ENCODE measurements at places on chromosomes 6 and 20.

GRCh38 chr6:163309491-163310026 is 105.0 kb upstream of the QKI start:
- DNase-seq = no peak

DNA sequence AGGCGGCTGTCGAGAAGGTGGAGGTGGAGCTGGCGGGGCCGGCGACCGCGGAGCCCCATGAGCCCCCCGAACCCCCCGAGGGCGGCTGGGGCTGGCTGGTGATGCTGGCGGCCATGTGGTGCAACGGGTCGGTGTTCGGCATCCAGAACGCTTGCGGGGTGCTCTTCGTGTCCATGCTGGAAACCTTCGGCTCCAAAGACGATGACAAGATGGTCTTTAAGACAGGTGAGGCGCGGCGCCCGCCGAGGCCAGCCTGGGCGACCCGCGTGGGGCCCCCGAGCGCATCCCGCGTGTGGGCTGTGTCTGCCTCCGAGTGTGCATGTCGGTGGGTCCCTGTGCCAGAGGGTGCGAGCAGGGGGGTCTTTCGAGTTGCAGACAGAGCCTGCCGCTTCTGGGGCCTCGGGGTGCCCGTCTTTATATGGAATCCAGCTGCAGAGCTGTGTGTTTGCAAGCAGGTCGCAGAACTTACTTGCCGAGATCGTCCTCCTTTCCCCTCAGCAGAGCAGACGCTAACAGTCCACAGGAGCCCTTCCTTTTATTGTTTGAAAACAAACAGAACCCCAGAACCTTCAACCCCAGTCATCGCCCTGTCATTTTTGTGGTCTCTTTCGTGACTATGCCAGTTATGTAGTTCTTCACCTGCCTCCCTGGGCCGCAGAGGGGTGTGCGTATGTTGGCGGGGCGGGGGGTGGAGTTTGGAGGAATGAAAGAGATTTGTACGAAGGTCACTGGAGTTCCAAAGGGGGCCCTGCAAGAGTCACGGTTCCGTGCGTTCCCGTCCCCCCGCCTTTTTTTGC is 766 bp downstream of the SLC16A10 start:
- peak; percentile 44 for DNase-seq

GRCh38 chr6:71977884-71978283 is 91.5 kb downstream of the RIMS1 start:
- no peak for DNase-seq

DNA sequence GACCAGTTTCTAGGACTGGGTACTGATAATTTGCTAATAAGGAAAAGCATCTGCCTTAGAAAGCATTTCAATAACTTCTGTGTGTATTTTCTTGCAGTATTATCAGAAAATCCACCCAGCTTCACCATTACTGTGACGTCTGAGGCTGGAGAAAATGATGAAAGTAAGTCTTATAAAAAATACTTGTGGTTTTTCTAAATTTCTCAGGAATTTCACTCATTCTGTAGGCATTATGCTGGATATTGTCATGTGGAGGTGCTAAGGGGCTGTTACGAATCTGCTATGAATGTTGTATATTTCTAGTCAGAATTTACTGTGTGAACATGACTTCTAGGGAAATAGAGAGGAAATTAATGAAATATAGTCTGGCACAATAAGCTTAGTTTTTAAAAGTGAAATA is 8.9 kb downstream of the RWDD1 start:
- no peak for DNase-seq

GRCh38 chr6:75643173-75643572 is 41.5 kb downstream of the SENP6 start:
- DNase-seq = no peak

GRCh38 chr6:164927288-164928056 is 381.9 kb downstream of the C6orf118 start:
- no peak for DNase-seq

- no peak for DNase-seq
Observed at GRCh38 chr20:63945031-63945658, 11.1 kb downstream of the UCKL1 start.

DNA sequence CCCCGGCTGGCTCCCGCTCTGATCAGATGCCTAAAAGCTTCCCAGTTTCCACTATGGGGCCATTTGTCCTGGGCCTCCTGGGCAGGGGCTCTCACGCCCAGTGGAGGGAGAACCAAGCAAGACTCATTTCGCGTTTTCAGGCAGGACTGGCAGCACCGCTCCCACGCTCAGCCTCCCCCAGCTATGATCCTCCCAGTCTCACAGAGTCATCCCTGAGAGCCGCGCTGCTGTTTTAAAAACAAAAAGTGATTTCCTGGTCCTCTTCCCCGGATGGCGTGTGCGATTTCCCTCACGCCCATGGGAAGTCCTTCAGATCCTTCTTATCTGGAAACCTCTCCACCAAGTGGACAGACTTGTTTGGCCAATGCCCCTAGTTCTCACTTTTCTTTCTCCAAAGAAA is at the start of gene ADGRF5:
TSS of gene ADGRF5 (minus strand) at position 208 of the 400 bp plus-strand sequence. CDS start 15,176 bp downstream, outside the sequence.
- no peak for DNase-seq

- no peak for DNase-seq
Observed at GRCh38 chr6:5204376-5204775, 56.4 kb downstream of the LYRM4 start.

DNA sequence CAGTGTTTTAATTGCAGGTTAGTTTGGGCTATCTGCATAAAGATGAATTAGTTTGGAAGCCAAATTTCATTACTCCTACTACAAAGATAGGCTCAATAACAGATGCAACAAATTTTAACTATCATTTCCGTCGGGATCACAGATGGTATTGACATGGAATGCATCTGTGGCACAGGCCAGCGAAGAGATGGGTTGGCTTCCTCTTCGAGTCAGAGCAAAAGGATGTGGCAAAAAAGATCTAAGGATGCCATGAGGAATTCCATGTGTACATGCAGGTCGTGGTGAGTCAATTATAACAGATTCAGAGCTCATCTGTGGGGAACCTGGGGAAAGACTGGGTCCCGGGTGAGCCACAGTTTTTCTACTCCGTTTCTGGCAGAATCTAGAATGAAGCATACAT is 83.0 kb upstream of the CITED2 start:
- no peak for DNase-seq

DNA sequence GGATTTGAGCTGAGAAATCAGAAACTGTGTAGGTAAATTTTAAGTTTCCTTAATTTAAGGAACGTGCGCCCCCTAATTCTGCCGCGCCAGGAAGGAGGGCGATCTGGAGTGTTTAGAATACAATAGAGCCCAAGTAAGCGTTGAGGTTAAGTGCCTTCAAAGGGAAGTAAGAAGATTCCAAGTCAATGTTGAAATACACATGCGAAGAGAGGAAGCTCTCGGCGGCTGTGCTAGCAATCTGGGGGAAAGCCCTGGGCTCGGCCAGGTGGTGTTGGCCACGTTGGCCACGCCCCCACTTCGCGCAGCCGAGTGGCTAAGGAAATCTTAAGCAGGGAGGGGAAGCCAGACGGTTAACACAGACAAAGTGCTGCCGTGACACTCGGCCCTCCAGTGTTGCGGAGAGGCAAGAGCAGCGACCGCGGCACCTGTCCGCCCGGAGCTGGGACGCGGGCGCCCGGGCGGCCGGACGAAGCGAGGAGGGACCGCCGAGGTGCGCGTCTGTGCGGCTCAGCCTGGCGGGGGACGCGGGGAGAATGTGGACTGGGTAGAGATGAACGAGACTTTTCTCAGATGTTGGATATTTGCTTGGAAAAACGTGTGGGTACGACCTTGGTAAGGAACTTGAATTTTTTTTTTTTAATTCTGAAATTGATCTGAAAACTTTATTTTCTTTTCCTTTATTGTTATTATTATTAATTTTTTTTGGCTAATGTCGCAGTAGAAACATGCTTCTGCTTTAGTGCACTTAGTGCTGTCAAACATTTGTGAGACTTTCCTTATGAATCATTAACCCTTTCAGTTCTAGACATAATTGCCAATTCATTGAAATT is at the start of gene PRDM1:
TSS of gene PRDM1 (plus strand) at position 353 of the 830 bp plus-strand sequence. CDS start at position 571, 218 bp downstream.
- peak; percentile 44 for DNase-seq

DNA sequence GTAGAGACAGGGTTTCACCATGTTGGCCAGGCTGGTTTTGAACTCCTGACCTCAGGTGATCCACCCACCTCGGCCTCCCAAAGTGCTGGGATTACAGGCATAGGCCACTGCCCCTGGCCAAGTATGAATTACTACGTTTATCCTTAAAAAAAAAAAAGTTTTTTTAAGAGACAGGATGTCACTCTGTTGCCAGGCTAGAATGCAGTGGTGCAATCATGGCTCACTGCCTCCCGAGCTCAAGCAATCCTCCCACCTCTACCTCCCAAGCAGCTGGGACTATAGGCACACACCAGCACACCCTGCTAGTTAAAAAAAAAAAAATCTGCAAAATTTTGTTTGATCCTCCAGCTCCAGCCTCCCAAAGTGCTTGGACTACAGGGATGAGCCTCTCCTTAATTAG is 23.1 kb downstream of the IYD start:
- no peak for DNase-seq

DNA sequence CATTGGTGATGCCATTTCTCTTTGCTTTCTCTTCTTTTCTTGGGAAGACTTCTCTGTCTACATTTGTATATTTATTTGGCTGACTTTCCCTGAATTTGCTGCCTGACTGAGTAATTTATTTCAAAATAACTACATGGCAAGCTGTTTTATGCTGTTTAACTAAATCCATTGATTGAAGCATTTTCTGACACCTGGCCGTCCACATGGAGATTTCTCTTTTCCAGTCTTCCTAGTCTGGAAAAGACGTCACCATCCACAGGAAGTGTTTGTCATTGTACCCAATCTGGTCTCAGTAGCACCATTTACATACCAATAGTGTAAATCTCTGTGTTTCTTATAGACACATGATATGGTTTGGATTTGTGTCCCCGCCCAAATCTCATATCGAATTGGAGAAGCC is 9.2 kb upstream of the MAS1L start:
- no peak for DNase-seq

GRCh38 chr20:44126445-44126844 is 60.5 kb downstream of the JPH2 start:
- DNase-seq = no peak

DNA sequence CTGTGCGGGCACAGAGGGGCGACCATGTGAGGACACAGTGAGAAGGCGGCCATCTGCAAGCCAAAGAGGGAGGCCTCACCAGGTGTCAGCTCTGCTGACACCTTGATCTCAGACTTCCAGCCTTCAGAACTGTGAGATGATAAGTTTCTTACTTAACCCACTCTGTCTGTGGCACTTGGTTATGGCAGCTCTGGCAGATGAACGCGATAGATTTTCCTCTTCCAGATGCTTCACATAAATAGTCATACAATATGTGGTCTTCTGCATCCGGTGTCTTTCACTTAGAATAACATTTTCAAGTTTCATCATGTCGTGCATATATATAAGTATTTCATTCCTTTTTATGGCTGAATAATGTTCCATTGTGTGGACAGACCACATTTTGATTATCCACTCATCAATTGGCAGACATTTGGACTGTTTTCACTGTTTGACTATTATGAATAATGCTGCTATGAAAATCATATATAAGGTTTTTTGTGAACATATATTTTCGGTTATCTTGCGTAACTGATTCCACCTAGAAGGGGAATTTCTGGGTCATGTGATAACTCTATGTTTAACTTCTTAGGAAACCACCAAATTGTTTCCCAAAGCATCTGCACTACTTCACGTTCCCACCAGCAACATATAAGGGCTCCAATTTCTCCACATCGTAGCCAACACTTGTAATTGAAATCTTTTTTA is 30.2 kb downstream of the PRR18 start:
- no peak for DNase-seq

Measured in stimulated activated CD4-positive, alpha-beta T cell treated with anti-CD3 and anti-CD28 coated beads, Interleukin-1b, Interleukin-23, amount 100 ng/mL, for 1 hour (primary cell).